NCI-H187 treated with DMSO at 0.1 percent for 48 hours (cell line): ENCODE measurements at places on chromosomes 5 and 9.

DNA sequence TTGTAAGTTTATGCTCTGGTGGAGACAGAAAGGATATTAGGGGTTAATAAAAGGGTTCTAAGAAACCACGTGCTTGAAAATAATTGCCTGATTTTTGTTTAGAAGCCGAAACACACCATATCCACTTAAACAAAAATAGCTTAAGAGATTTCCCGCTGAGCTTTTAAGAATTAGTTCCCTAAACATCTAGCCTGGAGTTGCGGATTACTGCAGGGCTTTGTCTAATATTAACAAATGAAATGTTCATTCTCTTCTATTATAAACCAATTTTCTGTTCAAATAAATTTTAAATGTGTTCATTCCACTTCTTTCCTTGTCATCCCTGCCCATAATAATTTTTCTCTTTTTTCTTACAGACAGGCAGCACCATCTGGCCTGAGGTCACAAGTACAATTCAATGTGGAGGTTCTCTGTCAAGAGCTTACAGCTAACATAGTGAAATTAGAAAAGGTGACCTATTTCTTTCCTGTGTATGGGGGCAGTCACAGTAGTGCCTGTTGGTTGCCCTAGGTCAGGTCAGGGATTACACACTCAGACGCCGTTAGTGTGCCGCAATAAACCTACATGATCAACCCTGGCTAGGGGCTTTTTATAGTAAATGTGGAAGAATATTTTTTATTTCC, 65.3 kb downstream of the GRAMD2B start:
- DNase-seq: no peak

DNA sequence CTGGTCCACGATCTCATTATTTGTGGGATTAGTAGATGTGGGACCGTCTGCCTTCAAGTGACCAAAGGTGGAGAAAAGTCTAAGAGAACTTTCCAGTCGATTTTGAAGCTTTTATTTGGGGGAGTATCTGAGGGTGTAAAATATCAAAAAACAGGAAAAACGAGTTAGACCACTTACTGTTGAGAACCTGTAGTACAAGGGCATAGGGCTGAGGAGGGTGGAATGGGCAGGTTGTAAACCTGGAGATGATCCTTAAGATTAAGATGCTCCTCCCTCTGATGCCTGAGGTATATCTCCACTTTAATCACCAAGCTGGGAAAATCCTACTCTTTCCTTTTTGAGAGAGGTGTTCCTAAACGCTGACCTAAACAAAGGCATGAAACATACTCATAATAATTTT, 32.0 kb upstream of the GTF2H2C start:
- no peak for DNase-seq

GRCh38 chr5:43553381-43553780, 3.5 kb downstream of the PAIP1 start:
- no peak for DNase-seq

- no peak for DNase-seq
These were observed 5.1 kb downstream of the MYMK start for GRCh38 chr9:133519693-133520092.

DNA sequence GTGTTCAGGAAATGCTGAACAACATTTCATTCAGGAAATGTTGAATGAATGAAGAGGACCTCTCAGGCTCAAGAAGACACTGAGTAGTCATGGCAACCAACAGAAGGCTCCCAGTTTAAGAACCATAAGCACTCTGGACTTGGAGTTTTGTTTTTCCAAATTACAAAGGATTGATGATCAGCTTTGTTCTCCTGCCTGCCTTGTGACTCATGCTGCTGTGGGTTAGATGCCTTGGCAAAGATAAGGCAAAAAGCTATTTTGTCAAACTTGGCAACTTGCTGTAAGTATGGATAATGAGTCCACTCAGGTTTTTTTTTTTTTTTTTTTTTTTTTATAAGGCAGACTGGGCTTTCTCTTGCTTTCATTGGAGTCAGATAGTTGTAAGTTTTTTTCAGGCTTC, 365.0 kb downstream of the TMEM232 start:
- DNase-seq: no peak

- DNase-seq: no peak
These were observed 53.7 kb upstream of the PIP5K1B start for GRCh38 chr9:68651280-68651893.

DNA sequence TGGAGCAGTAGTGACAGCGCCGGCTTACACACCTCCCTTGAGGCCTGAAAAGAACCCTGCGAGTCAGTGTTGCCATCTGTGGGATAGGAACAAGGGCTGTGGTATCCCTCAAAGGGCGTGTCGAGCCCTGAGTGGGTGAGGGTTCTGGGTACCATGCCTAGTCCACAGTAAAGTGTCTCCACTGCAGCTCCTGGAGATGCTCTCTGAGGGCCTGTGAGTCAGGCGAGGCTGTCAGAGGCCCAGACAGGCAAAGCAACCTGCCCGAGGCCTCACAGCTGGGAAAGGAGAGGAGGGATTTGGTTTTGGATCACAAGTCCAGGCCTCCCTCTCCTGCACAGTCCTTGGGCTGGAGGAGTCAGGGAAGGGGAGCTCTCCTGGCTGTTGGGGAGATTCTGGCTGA, 6.1 kb downstream of the PRRX2 start:
- DNase-seq: no peak

GRCh38 chr9:28127101-28127500, 553.8 kb upstream of the C9orf72 start:
- DNase-seq: peak; percentile 32

GRCh38 chr5:174596429-174596828, 128.0 kb upstream of the MSX2 start:
- DNase-seq: no peak

- DNase-seq: no peak
These were observed 229.7 kb downstream of the EPB41L4A start for GRCh38 chr5:112189391-112189790.
